ENCODE measurements at places on chromosomes 7 and 10.

- DNase-seq: no peak
Measured at GRCh38 chr10:12629767-12630165, 280.4 kb downstream of the CAMK1D start.

DNA sequence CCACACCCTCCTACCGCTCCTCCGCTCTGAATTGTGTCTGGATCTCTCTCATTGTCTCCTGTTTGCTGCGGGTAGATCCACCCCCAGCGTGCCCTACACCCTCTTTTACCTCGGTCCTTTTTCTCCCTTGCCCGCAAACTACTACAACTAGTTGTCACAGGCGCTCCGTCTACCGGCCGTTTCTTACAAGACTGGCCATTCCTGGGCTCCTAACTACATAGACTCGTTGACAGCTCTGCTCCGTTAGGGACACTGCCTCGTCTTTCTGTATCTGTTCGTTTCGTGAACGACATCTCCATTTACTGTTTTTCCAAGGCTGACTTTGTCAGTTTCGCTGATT lies 786 bp downstream of the TAF3 start:
- DNase-seq: no peak

GRCh38 chr7:91240376-91240941 lies 23.8 kb upstream of the FZD1 start:
- no peak for DNase-seq

GRCh38 chr10:293636-294035 lies 158.4 kb downstream of the ZMYND11 start:
- no peak for DNase-seq

DNA sequence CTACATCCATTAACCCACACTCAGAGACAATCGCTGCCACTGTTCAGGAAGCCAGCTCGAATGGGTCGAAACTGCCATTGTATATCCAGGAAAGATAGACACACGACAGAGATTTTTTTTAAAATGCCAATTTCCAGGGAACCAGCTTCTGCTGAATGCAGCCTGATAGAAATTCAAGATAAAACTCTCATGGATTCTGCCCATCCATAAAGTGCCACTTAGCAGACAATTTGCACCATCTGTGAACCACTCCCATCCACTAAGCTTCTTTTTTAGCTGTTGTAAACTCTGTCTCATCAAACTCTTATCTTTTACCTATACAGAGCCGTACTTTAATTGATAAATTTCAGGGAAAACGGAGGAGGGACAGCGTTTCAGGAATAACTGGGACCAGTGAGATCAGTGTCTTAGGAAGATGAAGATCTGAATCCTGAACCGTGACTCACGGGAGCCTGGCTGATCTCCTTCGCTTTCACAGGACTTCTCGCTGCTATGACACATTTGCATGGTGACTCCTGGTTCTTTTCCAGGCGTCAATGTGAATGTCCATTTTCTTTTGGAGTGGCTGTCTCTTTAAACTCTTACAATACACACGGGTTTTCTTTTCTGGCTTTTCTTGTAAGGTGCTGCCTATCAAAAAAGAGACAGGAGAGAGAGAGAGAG lies 103.4 kb downstream of the FAM204A start:
- DNase-seq: no peak

DNA sequence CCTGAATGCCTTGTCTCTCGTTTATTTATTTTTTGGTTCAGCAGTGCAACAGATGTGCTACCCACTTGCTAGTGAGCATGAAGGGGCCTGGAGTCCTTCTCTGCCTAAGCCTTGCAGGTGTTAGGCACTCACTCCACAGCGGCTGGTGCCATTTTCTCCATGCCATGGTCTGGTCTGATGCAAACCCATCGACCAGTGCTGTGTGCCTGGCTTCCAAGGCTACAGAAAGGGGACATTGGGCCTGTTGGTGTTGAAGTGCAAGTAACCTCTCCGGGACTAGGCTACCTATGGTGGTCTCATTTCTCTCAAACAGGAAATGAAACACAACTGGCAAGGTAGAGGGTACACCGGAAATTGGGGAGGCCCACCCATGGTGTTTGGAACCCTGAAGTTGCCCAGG lies 198.1 kb downstream of the ADARB2 start:
- DNase-seq: no peak

GRCh38 chr7:105769901-105770628 lies 106.3 kb downstream of the ATXN7L1 start:
- no peak for DNase-seq

- no peak for DNase-seq
Measured at GRCh38 chr7:10282909-10283308, 690.8 kb upstream of the PHF14 start.

DNA sequence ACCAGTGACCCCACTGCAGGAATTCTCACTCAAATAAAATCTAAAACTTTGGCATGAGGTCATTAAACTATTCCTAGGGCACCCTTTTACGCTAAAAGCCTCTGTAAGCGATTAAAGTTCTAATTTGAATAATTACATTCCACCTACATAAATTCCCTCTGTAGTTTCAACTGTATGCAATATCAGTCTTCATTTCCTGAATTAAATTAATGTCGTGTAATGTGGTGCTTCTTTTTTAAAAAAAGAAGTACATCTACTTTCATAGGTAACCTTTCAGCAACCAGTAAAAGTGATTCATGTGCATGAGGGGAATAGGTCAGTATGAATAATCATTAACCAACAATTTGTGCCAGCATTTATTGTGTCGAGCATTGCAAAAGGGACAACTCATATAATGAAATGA lies 44.7 kb downstream of the IMMP2L start:
- no peak for DNase-seq

GRCh38 chr10:28783087-28783486 lies 105.8 kb downstream of the BAMBI start:
- no peak for DNase-seq
